ENCODE measurements at places on chromosomes 4 and X.
A peak's percentile ranks its signal among the peaks of the same experiment; 100 is the strongest.

DNA sequence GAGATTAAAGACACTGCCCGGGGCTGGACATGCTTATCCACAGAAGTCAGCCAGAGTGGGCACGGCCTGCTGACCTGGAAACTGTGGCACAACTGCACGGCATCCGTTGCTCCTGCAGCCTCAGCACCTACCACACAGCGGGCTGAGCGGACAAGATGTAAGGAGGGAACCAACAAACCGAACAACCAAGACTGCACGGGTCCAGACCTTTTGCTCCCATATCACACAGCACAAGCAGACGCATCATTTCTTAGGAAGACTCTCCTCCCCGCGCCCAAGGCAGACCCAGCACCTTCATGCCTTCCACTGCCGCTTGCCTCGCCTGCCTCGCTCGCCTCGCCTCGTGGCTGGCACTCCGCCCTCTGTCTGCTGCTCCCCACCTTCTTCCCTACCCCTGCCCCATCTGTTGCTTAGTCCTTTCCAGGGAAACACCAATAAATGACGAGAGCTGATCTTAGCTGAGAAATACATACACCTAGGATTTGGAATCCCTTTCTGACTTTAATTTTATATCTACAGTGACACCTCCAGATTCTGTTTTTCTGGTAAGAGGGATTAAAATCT is 79.0 kb downstream of the AFAP1 start:
- no peak for DNase-seq

DNA sequence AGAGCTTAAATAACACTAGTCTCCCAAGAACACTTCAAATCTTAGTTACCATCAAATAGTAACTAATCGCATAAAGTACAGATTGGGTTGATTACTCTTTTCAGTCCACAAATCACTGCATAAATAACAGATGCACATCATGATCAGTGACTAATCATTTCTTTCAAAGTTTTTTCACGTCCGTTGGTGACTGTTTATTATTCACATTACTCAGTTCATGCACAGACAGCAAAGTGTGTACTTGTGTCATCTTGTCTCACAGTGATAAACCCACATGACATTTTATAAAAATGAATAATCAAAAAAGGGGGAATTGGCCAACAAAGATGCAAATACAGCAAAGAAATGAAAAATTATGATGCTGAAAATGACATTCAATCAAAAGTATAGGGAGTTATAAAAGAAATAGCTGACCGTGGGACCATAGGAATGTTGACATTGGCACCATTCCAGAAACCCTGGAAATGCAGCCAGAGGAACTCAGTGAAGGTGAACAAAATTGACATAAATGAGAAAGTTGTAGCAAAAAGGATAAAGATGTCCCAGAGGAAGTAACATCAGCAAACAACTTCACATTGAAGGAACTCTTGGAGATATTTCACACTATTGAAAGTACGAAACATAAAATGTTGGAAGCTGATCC is 161.5 kb downstream of the SOX3 start:
- no peak for DNase-seq

DNA sequence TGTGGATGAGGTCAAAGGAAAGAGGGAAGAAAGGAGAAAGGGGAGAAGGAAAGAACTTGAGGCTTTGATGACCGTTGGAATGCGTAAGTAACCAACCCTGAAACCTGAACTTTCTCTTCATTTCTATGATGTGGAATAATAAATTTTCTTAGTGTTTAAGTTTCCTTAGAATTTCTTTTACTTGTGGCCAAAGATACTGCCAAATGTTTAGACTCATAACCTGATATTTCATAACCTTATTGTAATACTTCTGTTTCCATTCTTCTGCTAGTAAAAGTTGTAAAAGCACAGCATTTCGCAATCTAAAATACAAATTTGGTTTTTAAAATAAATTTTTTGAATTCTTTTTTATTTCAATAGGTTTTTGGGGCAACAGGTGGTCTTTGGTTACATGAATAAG is 258.5 kb upstream of the GIMD1 start:
- DNase-seq: no peak

DNA sequence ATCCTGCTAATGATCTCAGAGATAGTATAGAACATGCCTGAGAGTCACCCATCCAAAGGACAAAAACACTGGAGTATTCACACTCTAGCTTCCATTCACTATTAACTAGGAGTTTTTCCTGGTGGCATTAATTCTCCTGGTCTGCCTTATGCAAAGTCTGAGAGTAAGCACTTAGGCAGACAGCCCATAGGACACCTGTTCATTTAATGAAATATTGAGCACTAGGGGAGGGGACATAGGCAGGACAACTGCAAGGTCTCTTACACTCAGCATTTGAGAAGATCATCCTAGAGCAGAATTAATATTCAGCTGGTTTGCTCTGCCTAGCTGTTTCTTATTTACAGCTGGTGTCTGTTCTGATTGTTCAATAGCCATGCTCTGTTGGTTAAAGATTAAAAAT is 508.5 kb downstream of the CENPC start:
- no peak for DNase-seq

- no peak for DNase-seq
These were observed 4.1 kb upstream of the NR0B1 start for GRCh38 chrX:30313322-30313721.

- DNase-seq: no peak
These were observed 47.9 kb downstream of the BEND4 start for GRCh38 chr4:42104521-42104920.

DNA sequence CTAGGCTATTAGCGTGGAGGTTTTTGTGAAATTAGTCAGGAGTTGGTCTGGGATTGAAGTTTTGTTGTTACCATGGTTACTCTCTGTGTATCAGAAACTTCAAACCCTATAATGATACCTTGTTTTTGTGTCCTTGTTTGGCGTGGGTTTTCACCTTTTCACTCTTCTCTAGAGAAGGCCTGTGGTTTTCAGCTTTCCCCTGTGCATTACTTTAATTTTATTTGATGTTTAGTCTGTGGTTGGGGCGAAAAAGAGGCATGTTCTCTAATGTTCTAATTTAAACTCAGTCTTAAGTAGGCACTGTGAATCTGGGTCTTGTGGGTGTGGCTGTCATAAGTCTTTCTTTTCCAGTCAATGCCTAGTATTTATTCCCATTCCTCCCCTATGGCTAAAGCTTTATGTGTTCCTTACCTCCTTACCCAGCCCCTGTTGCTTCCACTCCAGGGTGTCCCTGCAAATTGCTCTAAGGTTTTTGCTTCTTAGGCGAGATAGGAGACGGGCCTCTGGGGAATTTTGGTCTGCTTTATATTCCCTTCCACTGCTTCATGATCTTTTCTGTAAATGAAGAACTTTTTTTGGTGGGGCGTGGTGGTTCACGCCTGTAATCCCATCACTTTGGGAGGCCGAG is 326.3 kb upstream of the ZCCHC13 start:
- peak; percentile 55 for DNase-seq

GRCh38 chrX:40406330-40406859 is 174.4 kb upstream of the ATP6AP2 start:
- no peak for DNase-seq

GRCh38 chrX:11755724-11756123 is 2.3 kb upstream of the MSL3 start:
- DNase-seq: no peak

DNA sequence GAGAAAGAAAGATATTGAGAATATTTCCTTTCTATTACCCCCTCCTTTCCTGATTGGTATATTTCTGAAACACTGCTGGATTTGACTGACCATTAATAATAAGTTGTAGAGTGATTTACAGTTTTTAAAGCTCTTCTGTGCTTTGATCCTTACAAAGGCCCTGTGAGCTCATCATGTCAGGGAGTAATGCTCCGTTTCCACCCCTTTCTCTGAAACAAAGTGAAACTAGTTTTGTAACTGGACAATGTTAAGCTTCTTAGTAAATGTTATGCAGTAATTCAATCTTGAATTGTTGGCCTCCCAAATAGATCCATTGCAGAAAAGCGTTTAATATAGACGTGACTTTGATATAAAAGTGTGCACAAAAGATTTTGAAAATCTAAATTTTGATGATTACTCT is 190.1 kb upstream of the GNPDA2 start:
- DNase-seq: no peak

DNA sequence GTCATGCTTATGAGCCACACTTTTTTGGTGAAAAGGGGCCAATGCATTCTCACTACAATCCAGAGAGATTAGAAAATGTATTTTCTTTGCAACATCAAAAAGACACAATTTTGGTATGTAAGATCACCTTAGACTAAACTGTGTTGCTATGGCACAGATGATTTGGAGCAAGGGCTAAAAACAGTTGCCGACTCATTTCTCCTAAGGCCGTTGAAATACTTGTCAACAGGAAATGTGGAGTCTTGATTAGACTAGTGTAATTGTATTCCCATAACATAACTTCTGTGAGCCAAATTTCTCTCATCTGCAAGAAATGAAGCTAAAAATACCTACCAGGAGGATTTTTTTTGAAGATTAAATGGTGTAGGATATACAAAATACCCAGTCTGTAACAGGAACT is 2547.7 kb downstream of the ARAP2 start:
- no peak for DNase-seq

DNA sequence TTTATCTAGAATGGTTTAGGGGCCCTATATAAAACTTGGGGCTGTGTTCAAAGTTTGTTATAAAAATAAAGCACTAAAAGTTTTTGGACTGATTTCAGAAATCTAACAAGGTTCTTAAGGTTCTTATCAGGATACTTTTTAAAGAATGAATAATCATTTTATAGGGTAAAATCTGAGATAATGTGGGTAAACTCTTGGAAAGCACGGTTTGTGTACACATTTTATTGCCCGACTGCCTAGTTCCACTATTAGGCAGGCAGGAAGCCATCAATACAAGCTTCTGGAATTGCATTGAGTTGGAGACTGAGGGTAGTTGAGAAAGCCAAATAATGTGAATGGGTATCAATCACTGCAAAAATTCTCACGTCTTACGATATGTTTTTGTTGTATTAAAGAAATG is 331.0 kb upstream of the PITX2 start:
- DNase-seq: no peak

DNA sequence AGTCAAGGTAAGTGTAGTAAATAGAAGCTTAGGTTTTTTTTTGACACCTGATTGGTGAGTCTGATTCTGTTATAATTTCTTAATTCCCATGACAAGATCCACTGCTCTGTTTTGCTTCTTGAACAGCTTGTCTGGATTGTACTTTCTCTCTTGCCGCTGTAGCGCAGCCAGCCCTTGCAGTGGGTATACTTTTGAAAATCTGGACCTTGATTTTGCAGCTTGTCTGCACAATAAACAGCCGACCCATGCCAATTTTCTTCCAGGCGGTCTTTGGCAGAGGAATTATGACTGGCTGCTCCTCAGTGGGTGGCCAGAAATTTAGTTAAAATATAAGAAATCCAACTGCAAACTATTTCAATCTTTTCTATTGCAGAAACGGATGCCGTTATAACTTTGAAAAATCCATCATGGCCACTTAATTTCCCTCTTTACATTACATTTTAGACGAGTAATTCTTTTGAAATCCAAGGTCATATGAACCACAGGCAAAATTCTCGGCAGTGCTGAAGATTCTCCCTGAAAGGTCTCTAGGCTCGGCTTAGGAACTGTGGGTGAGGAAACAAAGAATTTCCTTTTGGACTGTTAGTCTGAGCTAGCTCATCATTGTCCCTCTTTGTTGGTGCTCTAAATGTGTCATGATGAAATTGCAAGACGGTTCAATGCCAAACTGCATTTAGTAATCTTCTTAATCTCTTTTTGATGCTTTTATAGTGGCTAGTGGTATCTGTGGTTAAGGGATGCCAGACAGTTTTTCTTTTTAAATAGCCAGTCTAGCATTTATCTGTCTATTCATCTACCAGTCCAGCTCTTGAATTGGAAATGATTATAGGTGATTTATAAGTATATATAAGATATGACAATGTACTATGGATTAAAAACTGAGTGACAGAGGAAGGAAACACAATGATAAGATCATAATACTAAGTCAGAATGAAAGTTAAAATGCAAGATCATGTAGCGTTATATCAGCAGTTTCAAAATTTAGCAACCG is 31.5 kb upstream of the PTTG2 start:
- no peak for DNase-seq

DNA sequence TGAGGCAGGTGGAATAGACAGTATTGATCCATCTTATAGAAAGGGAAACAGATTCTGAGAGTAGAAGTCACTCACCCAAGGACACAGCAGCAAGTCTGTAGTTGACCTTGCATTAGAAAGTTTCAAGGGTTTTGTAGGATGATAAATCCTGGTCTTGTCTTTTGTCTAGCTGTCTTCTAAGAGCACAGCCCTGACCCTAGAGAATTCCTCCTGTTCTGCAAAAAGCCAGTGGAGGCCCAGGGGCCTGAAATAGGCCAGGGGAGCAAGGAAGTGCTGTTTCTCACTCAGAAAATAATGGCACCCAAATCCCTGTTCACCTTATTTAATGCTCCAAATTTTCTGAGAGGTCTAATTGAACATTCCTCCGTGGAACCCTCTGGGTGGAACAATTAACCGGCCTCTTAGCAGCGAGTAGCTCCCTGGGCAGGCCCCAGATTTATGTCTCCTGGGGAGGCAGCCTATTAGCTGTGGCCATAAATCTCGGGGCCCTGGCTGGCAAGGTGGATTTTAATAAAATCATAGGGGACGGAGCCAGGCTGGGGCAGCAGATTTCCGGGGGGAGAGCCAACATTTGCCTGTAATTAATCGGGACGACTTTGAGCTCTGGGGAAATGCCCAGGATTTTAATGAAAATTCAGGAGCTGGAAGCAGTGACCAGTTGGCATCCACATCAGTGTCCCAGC is 49.2 kb upstream of the MSX1 start:
- no peak for DNase-seq

DNA sequence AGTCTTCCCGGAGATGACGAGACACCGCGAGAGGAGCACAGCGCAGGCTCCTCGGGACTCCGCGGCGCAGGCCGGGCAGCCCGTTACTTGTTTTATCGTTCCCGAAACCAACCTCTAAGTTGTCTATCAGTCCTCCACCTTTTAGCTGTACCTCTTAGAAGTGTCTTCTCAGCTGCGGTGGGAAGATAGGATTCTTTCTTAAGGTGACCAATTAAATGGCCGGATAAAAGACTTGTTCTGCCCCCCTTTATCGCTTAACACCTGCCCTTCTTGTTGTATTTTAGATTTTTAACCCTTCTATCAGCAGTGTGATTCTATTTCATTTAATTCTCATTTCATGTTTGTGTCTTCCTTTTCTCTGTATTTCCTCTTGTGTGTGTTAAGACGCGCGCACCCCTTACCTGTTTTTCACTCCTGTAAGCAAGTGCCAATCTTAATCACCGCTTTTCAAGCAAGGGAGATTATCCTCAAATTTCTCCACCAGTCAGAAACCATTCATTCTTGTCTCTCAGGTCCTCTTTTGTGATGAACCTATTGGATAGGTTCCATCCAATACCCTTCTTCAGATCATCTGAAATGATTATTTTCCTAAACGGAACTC is at the start of gene SLC9B2:
TSS of gene SLC9B2 (minus strand) at position 15 of the 601 bp plus-strand sequence. CDS start 9,211 bp downstream, outside the sequence.
- no peak for DNase-seq

GRCh38 chrX:9765072-9765736 is 443 bp downstream of the GPR143 start:
- DNase-seq: no peak

Data from T-helper 2 cell (primary cell).